Left renal cortex interstitium (tissue), 4 donors: ENCODE measurements at places on chromosomes 6 and 20.

DNA sequence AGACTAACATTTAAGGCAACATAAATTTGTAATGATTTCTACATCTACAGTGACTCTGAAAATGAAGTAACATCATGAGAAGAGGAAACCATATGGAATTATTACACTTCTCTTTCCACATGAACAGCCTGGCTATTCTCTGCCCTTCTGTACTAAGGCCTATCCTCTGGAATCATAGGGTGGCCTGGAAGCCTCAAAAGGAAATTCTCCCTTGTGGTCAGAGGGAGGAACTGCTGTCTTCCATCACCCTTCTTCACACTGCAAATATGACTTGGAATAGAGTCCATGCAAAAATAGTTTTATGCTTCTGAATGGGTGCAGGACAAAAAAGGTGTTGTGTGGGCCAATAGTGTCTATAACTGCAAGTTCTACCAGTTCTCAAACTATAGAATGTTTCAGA is 44.6 kb upstream of the SH3BGRL2 start:
- no peak for DNase-seq

GRCh38 chr6:165082636-165083035 is 226.8 kb downstream of the C6orf118 start:
- DNase-seq: no peak

DNA sequence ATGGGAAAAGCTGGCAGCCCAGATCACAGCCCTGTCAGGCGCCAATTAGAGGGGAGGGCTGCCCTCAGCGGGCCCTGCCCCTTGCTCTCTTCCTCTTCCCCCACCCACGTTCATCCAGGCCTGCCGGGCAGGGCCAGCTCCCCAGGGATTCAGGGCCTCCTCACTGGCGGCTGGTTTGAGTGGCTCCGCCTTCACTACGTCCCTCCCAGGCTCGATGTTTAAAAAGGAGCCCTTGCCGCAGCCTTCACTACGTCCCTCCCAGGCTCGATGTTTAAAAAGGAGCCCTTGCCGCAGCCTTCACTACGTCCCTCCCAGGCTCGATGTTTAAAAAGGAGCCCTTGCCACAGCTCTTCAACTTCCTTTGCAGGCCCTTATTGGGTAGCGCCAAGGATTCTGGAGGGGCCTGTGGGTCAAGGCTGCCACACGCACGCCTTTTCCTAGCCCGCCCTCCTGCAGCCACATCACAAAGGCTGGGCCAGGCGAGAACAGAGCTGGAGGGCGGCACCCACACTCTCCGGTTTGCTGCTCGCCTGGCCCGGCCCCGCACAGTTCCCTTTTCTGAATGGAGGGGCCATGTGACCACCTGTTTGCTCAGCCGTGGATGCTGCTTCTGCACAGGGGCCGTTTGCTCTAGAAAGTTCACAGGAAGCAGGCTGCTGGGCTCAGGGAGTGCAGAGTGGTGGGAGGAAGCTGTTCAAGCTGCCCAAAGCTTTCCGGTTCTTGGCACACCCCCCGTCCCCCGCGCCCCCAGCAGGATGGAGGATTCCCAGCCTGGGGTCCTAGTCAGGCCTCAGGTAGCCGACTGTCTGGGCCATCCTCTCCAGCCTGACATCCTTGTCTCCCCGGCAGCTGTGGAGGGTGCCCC is 1.6 kb downstream of the SLC17A9 start:
- DNase-seq: peak; percentile 67

DNA sequence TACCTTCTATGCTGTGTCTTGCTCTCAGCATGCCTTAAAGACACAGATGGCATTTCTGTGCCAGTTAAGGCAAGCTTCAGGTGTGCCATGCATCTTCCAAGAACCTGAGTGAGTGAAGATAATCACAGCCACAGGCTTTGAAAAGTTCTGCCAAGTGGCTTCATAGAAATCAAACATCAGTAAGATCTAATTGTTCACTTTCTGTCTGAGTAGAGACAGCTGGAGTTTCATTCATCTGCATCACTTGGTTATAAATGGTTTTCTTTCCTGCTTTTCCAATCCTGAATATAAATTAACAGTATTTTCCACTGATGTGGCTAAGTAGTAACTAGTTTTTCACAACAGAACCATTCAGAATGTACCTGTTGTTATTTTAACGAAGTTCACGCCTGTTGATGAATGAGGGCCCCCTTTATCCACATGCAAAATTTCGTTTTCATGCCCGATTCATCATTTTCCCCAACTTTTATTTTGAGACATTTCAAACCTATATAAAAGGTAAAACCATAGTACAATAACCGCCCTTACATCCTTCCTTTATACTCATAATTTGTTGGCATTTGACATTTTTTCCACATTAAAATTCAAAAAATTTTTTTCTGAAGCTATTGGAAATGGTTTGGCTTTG is 38.6 kb upstream of the KCNG1 start:
- DNase-seq: no peak

DNA sequence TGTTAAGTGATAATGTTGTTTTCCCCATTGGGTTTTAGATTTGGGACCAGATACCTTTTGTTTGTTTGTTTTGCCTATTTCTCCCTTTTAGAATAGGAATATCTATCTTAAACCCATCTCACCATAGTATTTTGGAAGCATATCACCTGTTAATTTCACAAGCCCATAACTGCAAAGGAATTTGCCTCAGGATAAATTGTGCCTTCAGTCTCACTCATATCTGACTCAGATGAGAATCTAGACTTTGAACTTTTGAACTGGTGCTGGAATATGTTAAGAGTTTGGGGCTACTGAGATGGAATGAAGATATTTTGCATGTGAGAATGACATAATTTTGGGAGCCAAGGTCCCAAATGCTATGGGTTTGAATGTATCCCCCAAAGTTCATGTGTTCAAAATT is 607.4 kb downstream of the HACE1 start:
- DNase-seq: no peak

DNA sequence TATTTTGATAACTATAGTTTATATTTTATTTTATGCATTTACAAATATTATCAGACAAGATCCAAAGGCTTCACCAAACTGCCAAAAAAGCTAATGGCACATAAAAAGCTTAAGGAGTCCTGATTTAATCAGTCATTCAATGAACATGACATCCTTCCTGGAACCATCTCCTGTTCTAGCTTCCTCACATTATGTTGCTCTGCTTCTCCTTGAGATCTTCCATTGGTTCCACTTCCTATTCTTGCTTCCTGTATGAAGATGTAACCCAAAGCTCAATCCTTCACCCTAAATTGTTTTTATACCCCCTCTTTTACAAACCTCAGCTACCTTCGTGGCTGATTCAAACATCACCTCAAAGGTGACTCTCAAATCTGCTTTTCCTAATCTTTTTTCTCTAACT is 4.5 kb upstream of the BRD2 start:
- no peak for DNase-seq

- DNase-seq: peak; percentile 73
These were observed 12.1 kb upstream of the PDYN start for GRCh38 chr20:2005831-2006426.

DNA sequence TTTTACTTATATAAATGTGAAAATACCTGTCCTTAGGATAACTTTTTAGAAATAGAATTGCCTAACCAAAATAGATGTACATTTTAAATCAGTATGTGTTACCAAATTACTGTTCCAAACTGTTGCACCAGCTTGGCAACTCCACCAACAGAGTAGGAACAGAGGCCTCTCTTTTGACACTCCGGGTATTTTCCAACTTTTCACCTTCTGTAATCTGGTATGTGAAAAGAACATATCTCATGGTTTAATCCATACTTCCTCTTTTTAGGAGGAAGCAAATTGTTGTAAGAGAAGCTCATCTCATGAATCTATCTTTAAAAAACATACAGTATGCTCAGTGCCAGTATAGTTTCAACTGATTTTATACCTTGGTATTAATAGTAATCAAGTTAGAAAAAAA is 24.9 kb downstream of the RNF144B start:
- no peak for DNase-seq

DNA sequence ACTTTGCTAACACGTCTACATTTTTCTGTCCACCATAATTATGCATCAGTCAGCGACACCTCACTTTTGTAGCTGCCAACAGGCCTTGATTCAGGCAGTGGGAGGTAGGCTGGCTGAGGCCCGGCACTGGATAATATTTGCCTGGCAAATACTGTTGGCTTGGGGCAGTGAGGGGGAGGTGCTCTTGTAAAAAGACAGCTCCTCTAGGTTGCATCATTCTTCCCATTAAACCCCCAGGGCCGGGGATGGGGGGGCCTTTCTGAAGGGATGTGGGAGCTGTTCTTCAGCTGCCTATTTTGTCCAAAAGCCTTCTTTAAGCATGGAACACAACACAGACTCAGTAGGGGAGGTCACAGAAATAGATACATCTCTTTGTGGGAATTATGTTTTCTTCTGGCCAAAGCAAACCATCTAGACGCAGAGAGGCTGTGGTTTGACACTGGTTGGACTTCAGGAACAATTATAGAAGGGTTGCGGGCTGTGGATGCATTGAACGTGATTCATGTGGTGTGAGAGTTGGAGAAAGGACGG is 338.3 kb upstream of the NT5E start:
- DNase-seq: no peak

DNA sequence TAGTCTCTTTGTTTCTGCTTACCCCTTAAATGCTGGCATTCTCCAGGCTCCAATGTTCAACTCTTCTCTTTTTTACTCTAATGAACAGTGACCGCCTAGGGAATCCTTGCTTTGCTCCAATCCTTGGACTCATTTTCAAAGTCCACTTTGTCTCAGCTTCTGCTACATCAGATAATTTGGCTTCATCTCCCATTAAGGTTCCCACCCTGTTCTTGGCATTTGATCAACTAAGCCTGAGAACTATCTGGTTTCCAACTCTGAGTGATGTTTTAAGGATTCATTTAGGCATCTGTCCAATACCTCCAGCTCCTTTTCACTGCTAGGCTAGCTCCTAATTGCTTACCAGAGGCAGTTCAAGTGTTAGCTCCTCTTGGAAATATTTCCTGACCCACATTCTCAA is 64.9 kb downstream of the ME1 start:
- DNase-seq: no peak

DNA sequence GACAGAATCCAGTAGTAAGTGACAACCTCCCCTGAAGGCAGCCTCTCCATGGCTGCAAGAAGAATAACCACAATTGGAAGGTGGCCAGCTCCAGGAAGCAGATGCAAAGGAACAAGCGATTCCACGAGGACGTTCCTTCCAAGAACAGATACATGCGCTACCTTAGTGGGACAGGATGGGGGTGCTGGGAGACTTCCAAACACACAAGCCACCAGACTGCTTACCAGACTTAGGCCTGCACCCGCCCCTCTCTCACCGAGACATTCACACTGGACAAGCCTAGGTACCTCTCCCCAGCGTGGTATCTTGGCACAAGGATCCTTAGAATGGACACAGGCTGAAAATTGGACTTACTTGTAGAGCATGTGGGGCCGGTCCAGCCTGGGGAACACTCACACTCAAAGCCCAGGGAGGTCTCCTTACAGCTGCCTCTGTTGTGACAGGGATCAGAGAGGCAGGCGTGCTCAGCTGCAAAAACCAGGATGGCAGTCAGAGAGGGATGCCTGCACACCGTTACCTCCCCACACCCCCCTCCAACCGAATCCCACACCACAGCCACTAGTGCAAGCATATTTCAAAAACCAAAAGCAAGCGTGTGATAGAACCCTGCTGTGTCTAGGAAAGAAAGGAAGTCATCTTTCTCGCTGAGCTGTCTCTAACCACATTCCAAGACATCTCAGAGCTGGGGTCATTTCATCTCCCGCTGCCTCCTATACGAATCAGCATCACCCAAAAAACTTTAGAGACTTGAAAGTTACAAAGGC is 22.4 kb downstream of the JAG1 start:
- no peak for DNase-seq

DNA sequence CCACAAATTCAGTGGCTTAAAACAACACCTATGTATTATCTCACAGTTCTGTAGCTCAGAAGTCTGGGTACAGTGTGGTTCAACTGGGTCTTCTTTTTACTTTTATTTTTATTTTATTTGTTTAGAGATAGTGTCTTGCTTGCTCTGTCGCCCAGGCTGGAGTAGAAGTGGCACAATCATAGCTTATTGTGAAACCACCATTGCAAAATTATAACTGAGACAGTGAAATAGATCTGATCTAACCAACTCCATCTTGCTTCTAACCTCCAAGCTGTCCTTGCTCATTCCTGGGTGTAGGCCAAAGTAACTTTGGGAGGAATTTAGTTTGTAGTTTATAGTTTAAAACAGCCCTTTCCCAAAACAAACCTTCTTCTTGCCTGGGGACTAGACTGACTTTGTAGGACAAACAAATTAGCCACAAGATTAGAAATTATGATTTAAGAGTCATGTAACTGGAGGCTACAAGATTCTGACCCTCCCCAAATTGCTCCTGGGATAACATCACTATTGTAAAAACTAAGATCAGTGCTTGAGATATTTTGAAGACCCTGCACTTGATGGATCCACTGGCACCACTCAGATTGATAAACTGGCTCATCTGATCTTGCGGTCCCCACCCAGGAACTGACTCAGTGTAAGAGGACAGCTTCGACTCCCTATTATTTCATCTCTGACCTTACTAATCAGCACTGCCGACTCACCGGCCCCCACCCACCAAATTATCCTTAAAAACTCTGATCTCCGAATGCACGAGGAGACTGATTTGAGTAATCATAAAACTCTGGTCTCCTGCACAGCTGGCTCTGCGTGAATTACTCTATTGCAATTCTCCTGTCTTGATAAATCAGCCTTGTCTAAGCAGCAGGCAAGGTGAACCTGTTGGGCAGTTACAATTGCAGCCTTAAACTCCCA is 193.4 kb upstream of the CDYL start:
- DNase-seq: no peak

DNA sequence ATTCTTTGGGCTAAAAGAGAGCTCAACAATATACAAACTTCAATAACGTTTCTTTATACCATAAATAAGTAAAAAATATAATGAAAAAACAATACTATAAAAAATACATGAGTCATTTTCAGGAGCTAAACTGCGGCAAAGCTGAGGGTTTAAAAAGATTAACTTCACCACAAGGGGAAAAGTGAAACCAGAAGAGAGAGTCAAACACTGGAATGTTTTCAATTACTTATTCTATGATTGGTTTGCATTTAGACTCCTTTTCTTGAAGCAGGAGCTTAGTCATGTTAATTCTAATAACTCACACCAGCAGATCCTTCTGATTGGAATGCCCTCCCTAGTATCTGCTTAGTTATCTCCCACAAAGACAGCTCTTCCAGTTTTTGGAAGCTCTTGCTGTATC is 627.3 kb downstream of the UTRN start:
- no peak for DNase-seq

DNA sequence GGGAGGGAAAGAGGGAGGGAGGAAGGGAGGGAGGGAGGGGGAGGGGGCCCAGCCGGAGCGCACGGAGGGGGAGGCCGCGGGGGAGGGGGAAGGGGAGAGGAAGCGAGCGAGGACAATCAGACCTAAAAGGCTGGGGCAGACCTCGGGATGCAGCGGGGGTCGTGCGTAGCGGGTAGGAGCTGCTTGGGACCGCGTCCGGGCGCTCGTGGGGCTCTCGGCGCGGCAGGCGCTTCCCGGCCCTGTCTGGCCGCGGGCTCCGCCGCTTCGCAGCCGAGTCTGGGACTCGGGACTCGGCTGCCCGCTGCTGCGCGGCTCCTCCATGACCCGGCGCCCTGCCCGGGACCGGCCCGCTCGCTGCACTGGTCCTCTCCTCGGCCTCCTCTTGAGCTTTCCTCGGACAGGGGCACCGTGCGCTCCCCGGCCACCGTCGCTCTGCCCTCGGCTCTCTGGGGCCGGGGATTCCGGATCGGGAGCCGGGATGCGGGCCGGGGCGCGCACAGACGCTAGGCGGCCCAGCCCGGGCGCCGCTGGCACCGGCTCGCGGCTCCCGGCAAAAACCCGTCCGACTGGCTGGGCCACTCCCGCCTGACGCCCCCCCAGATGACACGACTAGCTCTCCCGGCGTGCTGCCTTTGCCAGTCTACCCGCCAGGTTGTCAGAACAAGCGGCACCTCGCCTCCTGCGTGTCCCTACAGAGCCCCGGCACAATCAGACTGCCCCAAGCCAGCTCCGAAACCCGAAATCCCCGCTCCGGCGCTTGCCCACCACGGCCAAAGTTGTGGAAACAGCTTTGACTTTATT is 2.2 kb downstream of the TFAP2A start:
- no peak for DNase-seq
